ENCODE measurements at places on chromosomes 16 and 17.
A peak's percentile ranks its signal among the peaks of the same experiment; 100 is the strongest.

- peak; percentile 81 for DNase-seq
Observed at GRCh38 chr17:79923974-79924638, 84.9 kb upstream of the CBX4 start.

DNA sequence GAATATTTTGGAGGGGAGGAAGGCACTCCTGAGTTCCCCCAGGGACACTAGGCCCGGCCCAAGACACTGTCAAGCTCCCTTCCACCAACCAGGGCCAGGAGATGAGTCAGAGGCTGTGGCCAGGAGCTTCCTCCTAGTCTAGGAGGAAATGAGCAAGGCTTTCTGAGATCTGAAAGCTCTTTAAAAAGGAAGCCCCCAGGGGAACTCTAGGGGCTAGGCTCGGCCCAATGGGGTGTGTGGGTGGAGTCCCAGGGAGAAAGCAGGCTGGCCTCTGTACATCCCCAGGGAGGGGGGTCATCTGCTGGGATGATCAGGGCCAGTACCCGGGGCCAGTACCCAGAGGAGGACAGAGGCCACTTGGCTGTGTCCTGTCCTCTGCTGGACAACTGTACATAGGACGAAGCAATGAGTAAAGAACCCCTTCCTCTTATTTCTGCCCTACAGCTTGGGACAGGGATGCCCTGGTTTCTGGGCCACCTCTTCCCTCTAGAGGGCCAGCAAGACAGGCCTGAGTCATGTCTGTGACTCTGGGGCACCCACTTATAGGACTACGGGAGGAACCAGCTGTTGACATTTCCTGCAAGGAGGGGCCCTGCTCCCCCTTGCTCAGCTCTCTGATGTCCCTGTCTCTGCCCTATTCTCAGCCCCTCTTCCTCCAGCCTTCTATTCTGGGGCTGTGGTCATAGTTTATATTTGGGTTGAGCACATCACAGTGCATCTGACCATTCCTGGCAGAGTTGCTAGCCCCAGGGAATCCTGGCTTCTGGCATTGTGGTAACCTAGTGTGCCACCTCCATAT, 2.7 kb downstream of the FHOD1 start:
- no peak for DNase-seq

DNA sequence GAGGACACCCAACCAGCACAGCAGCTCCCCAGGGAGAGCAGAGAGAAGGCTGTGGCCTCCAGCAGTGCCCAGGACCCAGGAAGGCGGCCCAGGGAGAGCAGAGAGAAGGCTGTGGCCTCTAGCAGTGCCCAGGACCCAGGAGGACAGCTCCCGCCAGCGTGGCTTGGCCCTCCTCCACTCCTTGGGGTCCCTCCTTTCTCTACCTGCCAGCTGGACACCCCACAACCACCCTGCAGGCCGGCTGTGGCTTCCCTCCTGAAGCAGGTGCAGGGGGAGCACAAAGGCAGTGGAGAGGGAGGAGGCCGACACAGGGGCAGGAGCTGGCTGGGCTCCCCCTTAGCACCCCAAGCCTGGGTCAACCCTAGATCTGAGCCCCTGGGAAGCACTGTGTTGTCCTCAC, 54.1 kb upstream of the FASN start:
- DNase-seq, result no peak

DNA sequence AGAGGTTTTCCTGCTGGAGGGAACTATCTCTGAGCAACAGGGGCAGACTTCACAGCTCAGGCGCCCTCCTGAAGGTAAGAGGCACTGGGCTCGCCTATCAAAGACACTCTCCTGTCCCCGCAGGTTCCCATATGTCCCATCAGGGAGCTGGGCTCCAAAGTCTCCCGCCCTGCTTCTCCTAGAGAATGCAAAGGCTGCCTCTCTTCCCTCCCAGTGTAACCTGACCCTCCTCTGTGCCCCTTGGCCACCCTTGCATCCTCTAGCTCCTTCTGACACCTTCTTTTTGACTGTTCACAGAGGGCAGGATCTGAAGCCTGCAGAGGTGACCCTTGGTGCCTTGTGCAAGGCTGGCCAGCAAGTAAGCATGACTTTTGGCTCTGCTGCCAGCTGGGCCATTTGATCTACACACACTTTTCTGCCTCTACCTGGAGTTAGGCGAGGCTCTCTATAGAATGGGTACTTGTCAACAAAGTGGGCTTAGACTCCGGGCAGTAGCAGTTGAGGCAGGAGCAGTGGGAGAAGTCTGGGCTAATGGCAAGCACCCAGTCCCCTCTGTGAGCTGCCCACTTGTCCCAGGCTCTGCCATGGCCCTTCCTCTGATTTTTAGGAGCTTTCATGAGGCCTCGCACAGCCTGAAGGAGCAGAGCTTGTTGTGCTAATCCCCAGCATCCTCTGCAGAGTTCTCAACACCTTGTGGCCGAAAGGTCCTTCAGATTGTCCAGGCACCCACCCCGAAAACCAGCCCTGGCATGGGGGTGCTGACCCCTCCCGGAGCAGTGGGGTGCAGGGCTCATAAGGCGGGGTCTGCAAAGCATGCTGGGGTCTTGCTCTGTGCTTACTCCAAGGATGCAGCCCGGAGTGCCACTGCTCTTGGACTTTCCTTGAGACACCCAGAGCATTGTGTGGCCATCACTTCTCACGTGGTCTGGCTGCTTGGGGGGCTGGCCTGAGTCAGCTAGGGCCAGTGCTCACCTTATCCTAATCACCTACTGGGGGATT, 122.9 kb downstream of the METRNL start:
- no peak for DNase-seq

DNA sequence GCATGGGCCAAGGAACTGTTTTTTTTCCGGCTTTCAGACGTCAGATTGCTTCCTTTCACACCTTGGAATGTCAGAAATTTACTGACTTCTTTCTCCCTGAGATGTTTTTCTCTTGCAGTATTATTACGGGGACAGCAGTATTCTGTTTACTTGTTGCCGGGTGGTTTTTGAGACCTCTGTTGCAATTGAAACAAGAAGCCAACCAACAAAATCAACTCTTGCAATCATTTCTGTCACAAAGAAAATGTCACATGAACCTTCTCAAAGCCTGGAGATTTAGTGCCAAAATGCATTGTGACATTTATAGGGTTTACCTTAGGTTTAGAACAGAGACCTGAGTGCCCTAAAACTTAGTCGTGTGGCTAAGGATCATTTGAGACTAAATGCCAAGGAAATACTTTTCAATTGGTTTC, 174.3 kb downstream of the MAP2K6 start:
- no peak for DNase-seq

DNA sequence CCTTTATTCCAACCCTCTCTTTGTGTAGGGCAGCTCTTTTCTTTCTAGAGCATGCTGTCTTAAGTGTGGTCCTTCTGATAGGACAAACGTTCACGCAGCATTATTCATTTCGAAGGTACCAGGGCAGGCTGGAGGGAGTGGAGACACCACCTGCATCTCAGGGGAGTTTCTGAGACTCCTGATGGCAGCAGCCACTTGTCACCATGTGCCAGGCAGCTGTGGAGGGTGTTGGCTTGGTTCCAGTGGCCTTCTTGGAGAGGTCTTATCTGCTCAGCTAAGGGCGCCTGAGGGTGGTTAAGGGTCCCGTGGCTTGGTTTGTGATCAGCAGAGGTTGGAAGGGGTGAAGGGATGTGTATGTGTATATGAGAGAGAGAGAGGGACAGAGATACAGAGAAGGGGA, 257.1 kb upstream of the EEF2KMT start:
- no peak for DNase-seq

DNA sequence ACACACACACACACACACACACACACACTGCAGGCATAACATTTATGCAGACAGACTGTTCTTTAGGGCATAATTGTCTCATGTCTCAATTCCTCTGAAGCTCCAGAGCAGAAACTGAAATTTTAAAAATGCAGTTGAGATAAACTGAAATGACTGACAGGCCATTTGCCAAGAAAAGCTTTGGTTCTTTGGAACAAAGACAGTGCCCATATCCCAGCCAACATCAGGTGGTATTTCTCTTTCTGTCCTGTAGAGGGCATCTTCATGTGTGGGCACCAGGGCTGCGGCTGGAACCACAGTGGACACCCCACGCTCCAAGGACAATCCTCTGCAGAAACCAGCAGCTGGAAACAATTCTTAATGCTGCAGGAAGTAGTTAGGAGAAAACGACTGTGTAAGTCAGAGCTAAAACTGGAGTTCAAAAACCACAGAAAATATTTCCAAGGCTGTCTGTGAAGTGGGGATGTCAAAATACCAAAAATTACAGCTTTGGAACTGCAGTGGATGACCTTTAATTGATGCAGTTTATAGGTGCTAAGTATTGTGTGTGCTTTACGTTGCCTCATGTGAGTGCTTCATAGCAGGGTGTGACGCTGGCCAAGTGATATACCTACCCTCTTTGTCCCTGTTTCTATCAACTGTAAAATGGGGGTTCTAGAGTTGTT, 10.6 kb upstream of the MEFV start:
- peak; percentile 8 for DNase-seq

DNA sequence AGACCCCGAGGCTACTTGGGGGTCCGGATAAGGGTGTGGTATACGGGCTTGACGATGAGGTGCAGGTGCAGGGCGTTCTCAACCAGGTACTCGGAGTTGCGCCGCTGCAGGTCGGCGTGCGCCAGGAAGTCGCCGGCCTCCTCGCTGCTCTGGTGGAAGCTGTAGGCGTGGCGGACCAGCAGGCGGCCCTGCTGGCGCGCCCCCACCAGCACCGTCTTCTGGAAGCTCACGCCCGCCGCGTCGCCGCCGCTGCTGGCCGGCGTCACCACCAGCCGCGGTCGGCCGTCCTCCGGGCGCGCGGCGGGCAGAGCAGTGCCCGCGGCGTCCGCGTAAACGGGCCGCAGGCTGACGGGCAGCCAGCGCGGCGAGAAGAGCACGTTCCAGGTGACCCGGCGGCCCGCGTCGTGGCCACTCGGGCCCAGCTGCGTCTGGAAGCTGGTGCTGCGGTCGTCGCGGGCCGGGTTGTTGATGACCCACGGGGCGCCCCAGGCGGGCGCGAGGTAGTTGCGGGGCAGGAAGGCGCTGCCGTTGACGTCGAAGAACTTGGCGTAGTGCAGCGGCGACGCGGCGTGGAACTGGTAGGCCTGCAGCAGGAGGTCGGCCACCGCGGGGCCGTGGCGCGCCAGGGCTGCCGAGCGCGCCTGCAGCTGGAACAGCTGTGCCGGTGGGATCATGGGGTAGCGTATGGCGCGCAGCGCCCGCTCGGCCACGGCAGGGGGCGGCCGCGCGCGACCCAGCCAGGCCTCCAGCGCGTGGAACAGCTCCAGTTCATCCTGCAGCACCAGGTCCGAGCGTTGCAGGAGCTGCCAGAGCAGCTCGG, 4.8 kb downstream of the BTBD17 start:
- DNase-seq, result no peak

- no peak for DNase-seq
Observed at GRCh38 chr17:72710834-72711233, 381.7 kb downstream of the SLC39A11 start.

- DNase-seq, result no peak
Observed at GRCh38 chr16:27572711-27573110, 22.8 kb downstream of the KATNIP start.

DNA sequence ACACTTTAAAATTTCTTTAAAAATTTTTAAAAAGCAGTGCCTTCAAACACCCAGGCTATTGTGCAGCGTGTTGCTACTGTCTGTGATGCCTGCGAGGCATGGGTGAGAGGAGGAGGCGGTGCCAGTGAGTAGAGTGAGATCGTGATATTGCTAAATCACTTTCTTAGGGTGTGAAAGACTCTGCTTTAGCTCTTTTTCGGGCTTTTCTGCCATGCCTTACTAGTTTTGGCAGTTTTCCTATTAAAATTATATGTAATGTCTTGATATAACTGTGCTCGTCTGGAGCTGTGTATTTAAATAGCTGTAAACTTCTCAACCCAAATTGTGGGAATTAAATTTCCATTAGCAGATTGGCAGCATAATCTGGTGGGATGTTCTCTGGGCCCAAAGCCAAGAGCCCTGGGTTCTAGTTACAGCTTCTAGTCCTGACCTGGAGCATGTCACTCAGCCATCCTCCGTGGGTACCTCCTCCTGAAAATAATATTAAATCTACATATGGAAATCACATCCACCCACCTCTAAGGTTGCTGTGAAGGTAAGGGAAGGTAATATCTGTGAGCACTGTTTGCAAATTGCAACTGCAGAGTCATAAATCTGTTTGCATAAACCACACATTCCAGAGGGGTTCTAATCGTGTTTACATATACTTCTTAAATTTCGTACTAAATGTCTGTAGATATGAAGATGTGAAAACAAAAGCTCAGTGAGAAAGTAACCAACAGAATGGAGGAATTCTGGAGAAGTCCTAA, 264.3 kb upstream of the CACNG5 start:
- DNase-seq, result peak; percentile 78

- no peak for DNase-seq
Observed at GRCh38 chr16:83954577-83955016, 1.6 kb downstream of the OSGIN1 start.

GRCh38 chr17:41785091-41785858, 1.2 kb downstream of the JUP start:
- DNase-seq, result no peak

- peak; percentile 78 for DNase-seq
Observed at GRCh38 chr17:45098869-45099616, 33.3 kb downstream of the PLCD3 start.

DNA sequence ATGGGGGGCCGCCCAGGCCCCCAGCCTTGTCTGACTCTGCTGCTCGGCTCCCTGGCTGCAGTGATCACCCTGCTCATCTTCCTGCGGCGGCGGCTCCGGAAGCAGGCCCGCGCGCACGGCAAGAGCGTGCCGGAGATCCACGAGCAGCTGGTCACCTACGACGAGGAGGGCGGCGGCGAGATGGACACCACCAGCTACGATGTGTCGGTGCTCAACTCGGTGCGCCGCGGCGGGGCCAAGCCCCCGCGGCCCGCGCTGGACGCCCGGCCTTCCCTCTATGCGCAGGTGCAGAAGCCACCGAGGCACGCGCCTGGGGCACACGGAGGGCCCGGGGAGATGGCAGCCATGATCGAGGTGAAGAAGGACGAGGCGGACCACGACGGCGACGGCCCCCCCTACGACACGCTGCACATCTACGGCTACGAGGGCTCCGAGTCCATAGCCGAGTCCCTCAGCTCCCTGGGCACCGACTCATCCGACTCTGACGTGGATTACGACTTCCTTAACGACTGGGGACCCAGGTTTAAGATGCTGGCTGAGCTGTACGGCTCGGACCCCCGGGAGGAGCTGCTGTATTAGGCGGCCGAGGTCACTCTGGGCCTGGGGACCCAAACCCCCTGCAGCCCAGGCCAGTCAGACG, 24.4 kb upstream of the BEAN1 start:
- DNase-seq, result no peak

DNA sequence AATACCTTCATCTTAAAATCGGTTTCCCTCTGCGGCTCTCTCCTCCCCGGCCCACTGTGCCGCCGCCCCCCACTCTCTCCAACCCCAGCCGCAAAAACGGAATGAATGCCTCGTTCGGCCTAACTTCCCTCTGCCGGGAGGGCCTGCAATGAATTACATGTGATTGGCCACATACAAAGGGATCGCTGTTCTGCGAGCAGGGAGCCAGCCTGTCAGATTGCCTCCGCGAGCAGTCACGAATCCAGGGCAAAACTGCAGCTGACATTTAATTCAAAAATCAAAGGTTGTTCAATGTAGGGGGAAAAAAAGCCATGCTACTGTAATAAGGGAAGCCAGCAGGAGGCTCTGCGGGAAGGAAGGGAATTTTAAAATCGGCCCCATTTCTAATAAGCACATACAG, 84.9 kb downstream of the TBC1D16 start:
- peak; percentile 81 for DNase-seq
